Stimulated activated CD4-positive, alpha-beta T cell treated with anti-CD3 and anti-CD28 coated beads, Interleukin-15, amount 100 ng/mL, for 48 hours (primary cell): ENCODE measurements at places on chromosomes 11 and 22.

DNA sequence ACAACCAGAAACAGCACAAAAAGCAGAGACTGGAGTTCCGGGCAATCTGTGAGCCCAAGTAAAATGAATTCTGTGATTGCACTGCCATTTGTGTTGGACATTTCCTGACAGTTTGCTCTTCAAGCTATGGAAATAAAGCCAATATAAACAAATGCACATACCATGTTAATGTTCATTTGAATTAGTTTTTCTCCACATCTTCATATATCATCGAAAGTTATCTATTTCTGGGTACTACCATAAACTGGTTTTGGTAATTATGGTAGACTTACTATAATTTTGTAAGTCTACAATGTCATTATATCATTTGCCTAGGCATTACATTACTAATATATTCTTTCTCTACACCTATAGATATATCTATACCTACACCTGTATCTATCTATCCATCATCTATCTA is at the start of gene OR5M11:
TSS of gene OR5M11 (minus strand) at position 101 of the 400 bp plus-strand sequence. CDS start at position 101, 0 bp downstream.
- DNase-seq: no peak

GRCh38 chr22:26970809-26971394 is 313.5 kb downstream of the MIAT start:
- DNase-seq: no peak

DNA sequence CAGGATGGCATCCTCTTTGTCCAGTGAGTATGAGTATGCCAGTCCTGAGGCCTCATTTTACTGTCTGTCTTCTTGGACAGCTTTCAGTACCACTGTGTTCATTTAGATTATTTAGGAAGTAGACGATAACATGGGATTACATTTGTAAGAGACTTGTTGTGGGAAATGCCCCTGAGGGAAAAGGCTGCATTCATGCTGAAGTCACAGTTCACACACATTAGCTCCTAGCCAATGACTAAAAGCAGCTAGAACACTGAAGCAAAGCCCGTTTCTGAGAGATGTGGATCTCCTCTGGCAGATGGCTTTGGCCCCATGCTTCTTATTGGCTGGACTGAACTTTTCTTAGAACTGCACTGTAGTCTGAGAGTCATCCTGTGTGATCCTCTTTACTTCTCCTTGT is 242.4 kb downstream of the FAM76B start:
- no peak for DNase-seq

DNA sequence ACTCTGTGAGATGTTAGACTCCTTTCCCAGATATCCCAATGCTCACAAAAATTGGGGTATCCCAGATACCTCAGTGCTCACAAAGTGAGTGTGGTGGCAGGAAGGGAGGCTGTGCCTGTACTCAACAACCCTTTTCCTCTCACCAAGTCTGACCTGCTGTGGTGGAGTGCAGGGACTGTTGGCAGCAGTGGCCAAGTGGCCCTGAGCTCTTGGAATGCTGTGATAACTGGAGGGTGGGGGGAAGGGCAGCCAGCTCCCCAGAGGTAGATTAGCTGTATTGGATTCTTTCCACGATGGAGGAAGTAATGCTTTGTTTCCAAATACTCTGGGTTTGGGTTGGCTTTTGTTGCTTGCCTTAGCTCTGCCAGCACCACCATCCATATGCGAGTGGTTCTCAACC is 46.0 kb upstream of the OR9Q1 start:
- no peak for DNase-seq

DNA sequence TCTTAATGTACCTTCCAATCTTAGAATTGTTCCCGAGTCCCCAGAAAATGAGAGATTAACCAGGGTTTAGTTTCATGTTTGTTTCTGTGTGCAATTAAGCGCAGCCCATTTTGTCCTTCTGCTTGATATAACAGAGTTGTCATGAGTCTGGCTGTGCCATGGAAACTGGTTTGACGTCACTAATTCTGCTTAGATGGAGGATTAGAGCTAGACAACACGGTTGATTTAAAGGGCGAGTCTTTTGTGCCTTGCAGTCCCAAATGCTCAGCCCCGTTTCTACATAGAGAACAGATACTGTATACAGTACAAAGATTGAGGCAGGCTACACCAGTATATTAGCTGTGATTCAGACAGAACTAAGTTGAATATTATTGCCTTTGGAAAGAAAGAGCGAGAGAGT is 45.5 kb upstream of the ALKBH3 start:
- no peak for DNase-seq

DNA sequence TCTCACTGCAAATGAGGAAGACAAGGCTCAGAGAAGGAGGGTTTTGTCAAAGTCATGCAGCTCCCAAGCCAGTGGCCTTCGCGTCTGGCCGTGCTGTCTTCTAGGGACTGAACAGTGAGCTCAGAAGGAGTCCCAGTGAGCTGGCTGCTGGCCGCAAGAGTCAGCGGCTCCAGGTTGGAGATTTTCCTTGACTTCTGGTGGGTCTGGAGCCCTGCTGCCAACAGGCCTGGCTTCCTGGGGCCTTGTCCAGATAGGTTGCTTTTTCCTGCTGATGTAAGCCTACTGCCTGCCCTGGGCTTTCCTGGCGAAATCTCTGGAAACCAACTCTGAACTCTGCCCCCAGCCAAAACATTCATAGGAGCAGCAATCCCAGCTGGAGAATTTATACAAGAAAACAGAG is 272.7 kb upstream of the CADM1 start:
- no peak for DNase-seq

- DNase-seq: no peak
Observed at GRCh38 chr11:37963440-37963839, 1365.4 kb upstream of the RAG2 start.

- no peak for DNase-seq
Observed at GRCh38 chr11:115129473-115130289, 374.5 kb downstream of the CADM1 start.

GRCh38 chr11:119743006-119743405 is 14.0 kb upstream of the NECTIN1 start:
- no peak for DNase-seq

DNA sequence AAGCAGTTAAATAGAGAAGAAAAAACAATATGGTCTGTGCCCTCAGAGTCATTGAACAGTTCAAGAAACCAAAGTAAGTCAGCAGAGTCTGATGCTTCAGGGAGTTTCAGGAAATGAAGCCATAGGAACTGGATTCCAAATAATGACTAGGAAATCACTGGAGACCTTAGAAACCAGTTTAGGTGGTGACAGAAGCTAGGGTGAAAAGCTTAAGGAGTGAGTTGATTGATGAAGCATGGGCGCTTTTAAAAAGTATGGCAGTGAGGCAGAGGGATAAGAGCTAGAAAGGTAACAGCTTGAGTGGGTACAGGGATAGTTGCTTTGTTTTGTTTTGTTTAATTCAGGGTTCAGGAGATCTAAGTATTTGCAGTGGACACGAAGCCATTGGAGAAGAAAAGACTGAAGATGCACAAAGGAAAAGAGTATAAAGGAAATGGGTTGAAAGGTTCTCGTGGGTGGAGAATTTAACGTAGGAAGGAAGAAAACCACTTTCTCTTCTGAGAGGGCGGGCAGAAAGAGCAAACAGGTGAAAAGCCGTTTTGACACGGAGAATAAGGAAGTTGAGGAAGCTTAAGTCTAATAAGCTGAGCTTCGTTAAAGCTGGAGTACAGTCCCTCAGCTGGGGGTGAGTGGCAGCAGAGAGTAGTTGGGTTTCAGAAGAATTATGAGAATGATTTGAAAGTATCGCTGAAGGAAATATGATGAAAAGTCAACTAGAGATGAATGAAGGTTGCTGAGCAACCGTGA is 14.8 kb downstream of the SGSM3 start:
- no peak for DNase-seq

DNA sequence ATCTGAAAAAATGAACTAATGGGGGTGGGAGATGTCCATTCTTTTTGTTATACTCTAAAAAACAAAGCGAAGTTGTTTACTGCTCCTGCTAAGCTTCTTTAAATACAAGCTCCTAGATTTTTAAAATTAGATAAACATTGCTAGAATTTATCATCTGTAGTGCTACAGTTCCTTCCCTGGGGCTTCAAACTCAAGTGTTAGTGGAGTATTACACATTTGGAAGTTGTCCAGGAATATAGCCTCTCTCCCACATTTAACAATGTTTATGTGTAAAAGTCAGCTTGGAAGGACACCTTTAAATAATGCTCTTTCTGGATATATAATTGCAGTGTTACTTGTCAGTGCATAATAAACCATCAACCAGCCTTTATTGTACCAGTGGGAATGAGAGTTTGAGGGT is 155.5 kb downstream of the SPON1 start:
- DNase-seq: no peak

DNA sequence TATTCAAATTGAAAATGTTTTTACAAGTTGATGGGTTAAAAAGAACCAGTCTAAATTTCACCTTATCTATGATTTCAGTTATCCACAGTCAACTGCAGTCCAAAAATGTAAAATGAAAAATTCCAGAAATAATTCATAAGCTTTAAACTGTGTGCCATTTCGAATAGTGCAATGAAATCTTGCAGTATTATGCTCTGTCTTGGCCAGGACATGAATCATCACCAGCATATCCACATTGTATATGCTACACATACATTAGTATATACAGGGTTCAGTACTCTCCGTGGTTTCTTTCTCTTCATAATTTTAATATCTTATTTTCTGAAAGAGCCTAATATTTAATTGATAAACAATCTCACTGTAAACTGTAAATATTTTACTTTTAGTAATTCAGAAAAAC is 45.9 kb downstream of the ARHGAP32 start:
- DNase-seq: no peak

DNA sequence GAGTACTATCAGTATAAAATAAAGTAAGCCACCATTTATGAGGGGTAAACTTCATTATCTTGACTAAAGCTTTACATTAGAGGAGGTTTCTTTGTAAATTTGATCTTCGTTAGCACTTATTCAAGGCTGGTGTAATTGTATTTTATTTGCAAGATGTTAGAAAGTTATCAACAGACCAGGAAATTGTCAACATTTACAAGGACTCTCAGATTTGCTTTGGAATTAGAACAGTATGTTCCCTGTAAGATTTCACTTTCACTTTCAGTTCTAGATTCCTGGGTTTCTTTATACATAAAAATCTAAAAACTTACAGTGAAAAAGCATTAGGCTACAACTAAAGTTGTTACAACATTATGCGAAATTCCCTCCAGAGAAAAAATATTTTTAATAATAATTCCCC is 4.6 kb upstream of the BIRC3 start:
- DNase-seq: no peak

- DNase-seq: no peak
Observed at GRCh38 chr11:16890442-16890841, 123.8 kb downstream of the PLEKHA7 start.
